ENCODE measurements at places on chromosomes 2 and 18.

DNA sequence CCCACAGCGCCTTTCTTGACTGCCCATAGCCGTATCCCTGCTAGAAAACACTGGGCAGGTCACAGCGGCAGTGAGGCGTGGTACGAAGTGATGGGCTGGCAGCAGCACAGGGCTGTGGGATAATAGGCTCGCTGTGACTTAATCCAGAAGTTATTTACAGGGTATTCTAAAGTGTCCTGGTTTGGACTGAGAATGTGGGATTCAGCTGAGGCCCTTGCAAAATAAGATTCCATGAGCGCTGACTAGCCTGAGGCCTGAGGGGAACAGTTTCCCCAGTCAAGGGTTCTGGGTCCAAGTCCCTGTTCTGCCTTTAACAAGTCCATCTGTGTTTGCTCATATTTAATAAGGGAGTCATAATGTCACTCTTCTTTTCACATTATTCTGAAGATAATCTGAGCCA is 34.6 kb downstream of the SETBP1 start:
- no peak for DNase-seq

GRCh38 chr2:239393941-239394340 is 6.9 kb downstream of the HDAC4 start:
- DNase-seq = no peak

GRCh38 chr18:23257137-23257536 is 121.9 kb downstream of the CABLES1 start:
- DNase-seq = no peak

DNA sequence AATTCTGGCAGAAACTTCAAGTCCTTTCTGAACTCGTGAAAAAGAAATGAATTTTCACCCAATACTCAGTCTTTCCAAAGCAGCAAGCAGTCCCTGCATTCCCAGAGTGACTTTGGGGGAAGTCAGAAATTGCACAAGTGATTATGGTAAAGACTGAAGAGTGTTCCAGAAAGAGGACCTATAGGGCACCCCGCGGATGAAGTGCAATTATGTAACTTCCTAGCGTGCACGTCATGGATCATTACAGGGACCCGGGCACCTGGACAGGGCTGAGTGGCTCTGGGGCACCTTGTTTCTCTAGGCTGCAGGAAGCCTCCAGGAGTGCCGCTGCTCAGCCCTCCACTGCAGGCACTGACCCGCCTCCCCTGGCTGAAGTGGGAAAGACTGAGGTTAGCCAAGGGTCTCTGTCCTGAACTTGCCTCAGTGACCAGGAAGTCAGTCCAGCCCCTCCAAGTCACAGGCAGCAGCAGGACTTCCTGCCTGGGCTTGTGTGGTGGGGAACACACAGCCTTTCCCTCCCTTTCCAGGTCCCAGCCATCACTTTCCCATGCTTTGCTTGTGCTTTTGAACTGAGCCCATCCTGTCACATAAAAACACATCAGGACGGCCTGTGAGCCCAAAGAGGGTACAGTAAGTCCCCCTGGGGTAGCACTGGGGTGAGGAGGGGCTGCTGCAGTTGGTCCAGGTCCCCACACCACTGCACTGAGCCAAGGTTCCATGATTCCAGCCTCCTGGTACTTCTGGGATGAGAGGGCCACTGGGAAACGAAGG is 19.8 kb downstream of the TMEM185B start:
- DNase-seq = peak; percentile 28

GRCh38 chr2:112156152-112156986 is 18.2 kb downstream of the FBLN7 start:
- DNase-seq = peak; percentile 22

DNA sequence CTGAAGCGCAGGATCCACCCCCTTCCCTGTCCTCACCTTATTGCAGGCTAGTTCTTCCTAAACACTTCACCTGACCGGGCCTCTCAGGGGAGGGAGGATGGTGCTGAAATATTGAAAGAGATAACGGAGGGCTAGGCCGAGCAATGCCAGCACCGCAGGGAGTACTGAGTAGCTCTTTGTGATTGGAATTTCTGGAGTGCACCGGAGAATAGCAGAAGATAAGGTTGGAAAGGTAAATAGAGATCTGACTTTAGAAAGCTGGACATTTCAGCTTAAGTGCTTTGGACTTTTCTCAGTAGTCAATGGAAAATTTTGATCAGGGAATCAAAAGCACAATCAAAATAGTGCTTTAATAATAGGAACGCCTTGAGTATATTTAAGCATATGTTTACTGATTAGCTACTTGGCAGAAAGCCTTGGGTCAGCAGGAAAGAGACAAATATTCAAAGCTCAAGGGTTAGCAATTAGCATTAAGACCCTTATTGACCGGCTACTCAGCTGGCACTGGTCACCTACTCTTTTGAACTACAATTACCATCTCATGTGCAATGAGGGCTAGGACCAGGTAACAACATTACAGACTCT is 142.9 kb upstream of the NDUFV2 start:
- DNase-seq = no peak

GRCh38 chr2:100845141-100845991 is 25.4 kb downstream of the NPAS2 start:
- no peak for DNase-seq

- DNase-seq = no peak
Observed at GRCh38 chr2:147037048-147037447, 807.8 kb upstream of the ACVR2A start.

GRCh38 chr2:64214281-64215115 is 70.3 kb upstream of the PELI1 start:
- peak; percentile 63 for DNase-seq

DNA sequence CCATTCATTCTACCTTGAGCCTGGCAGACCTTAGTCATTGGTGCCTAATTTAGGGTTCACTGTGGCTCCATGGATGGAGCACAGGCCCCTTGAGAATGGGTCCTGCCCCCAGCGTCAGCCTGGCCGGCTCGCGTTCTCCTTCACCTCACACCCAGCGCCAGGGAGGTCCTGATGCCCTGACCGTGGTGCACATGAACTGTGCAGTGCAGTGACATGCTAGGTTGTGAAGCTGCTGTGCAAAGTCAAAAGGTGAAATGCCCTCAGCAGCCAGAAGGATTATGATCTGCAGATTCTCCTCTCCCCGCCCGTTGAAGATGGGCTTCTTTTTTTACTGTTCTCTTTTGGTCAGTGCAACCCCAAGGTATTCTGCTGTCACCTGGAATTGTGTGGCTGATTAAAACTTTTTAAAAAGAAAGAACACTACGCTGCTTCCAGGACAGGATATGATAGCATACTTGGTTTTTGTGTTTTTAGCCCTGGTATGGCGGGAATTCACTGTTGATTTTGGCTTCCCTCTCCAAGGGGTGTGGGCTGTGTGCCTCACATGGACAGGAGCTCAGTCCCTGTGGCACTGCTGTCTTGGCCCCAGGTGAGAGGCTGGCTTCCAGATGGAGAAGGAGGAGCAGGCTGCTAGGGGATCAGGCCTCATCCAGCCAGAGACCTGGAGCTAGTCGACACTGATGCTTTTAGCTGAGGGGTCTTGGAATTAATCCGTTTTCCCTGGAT is 49.4 kb upstream of the MCFD2 start:
- DNase-seq = no peak

DNA sequence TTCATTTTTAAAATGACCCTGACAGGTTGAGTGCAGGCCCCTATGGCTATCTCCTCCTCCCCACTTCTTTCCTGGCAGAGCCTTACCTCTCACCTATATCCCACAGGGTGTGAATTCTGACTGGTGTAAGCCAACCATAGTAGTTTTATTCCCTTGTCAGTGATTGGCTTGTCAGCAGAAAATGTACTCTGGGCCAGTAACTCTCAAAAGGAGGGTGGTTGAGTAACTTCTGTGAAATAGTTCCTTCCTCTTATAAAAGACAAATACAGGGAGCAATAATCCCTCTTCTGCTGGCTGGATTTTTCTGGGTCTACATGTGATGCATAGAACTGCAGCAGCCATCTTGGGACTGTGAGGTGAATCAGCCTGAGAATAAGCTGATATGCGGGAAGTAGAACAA is 83.4 kb downstream of the RAPH1 start:
- no peak for DNase-seq

- no peak for DNase-seq
Observed at GRCh38 chr2:11011359-11011758, 99.6 kb downstream of the KCNF1 start.

- no peak for DNase-seq
Observed at GRCh38 chr18:5238371-5238976, 41.4 kb upstream of the AKAIN1 start.

DNA sequence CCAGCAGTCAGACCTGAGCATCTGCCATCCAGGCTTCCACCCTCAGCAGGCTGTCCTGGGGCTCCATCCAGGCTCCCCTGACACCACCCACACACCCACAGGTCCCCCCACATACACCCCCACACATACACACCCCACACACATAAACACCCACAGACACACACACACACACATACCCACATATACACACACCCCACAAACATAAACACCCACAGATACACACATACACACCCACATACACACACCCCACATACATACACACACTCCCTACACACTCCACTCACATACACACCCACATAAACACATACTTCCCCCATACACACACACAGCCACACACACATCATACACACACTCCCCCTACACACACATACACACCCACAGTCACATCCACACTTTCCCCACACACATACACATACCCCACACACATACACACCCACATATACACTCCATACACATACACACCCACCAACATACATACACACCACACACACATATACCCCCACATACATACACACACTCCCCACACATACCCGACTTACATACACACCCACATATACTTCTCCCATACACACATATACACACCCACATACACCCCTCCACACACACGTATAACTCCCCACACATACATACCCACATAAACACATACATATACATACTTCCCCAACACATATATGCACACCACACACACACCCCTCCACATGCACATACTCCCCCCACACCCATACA is 183.3 kb upstream of the ETAA1 start:
- no peak for DNase-seq

DNA sequence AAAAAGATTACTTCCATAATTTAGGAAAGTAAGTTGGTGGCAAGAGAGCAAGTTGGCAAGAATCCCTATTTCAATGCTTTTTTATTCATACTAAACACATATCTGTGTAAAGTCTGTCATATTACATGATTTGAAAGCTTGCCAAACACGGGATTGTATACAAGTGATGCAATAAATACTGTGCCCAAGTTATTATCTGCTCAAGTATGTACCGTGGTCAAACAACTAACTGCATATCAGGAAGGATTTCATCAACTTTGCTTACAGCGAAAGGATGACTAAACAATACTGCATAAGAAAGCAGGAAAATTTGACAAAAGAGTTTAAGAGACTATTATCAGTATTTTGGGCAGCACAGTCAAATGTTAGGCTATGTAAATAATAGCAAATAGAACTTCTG is 69.6 kb upstream of the SCN1A start:
- no peak for DNase-seq

DNA sequence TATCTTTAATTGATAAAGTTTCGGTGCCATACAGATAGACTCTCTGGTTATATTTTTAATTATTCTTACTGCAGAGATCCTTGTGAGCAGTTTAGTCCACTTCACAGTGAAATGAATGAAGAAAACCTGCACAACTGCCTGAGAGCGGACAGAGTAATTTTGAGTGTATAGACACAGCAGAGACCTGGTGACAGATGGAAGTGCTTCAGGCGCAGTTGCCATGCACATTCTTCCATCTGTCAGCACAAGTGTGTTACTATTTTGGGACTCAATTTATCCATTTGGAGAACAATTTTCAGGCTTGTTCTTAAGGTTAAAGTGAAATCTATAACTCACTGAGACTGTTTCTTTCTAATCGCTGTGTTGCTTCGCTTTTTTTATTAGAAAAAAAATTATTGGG is 147.8 kb upstream of the SPHKAP start:
- DNase-seq = no peak

DNA sequence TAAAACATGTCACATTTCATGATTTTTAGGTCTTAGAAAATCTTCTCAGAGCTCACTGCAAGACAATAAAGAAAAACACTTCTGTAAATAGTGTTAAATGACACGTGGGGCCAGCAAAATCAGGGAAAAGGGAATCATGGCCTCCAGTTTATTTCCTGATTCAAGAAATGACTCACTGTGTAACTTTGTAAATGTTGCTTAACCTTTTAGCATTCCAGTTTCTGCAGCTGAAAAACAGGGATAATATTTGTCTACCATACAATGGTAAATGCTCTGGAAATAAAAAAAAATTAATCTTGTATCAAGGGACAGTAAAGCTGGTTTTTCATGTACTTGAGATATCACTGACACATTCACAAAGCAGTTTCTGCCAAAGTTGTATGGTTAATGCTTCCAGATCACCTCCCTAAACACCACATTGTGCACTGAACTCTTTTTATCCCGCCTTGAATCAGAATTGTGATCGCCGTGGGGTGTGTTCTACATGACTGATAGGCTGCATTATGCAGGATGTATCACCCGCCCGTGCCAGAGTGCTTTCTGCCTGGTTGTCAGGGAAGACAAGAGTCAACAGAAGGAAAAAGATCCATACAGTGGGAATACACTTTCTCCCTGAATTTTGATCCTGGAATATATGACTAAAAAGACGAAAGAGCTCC is 238.8 kb downstream of the IKZF2 start:
- no peak for DNase-seq

DNA sequence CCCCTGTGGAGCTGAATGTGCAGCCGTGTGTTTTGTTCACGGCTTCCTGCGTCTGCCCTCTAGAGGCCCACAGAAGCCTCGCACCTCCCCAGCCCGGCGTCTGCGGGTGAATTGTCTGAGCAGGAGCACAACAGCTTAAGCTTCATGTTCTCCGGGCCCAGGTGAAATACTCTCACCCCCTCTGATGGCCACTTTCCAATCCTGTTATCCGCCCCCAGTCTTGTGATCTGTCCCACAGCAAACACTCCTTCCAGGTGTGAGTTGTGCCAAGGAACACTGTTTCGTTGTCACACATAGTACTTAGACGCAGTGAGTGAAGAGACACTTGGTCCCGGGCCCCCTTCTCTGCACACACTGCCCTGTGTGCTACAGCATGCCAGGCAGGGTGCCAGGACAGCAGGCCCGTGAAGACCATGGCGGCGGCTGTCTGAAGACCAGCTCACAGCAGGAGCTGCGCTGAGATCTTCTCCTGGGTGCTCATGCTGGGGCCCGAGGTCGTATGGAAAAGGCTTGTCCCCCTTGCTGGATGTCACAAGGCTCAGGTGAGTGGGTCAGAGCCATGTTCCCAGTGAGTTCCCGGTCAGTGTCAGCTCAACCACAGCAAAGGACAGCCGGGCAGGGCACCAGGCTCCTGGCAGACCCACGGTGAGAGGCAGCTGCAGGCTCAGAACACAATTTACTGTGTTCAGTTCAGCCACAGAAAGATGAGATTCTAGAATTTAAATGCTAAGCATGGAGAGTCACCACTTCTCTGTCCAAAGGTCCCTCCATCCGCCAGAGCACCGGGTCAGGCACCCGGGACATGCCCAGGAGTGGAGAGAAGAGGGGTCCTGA is 6.8 kb upstream of the PXDN start:
- DNase-seq = no peak

DNA sequence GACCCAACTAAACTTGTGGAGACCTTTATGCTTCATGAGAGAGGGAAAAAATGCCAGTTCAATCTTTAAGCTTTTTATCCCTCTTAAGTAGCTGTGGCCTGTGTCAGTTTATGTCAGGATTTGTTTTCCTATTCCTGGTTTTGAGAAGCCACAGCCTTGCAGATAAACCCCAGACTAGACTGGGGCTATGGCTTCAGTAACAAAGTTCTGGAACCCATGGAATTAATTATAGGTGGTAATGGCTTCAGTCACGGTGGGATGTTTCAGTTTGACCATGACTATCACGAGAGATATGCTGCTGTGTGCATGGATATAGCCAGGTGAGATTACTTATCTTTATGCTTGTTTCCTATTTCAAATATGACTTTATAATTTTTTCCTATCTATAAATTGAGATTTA is 134.8 kb downstream of the RAPGEF4 start:
- no peak for DNase-seq

GRCh38 chr2:228432116-228432515 is 250.6 kb upstream of the SPHKAP start:
- no peak for DNase-seq
